ENCODE measurements at places on chromosomes 5 and 9.

- no peak for DNase-seq
These were observed 28.3 kb downstream of the JAK2 start for GRCh38 chr9:5013374-5013773.

GRCh38 chr5:56291079-56291643 lies 58.0 kb upstream of the ANKRD55 start:
- DNase-seq: no peak

- DNase-seq: no peak
These were observed 426.2 kb downstream of the ANXA1 start for GRCh38 chr9:73577848-73578247.

DNA sequence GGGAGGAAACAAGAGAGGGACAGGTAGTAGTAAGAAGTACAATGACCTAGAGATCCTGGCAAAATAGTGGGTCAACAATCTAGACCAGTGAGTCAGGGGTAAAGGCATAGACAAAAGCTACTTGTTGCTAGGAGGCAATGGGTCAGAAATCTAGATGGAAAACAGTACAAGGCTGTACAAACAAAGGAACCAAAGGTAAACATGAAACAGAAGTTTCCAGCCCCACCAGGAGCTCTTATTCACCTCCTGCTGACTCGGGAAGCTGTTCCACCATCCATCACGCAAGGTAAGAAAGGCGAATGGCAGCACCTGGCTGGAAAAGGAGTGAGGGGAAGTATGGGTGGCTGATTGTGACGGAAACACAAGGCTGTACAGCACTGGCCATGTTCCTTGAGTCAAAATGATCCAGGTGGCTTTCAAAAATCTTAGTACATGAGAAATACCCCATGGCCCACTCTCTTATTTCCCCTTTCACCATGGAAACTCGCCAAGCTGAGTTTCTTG lies 70.5 kb upstream of the RAI14 start:
- DNase-seq: no peak
